ENCODE measurements at places on chromosomes 1 and 21.
A peak's percentile ranks its signal among the peaks of the same experiment; 100 is the strongest.

DNA sequence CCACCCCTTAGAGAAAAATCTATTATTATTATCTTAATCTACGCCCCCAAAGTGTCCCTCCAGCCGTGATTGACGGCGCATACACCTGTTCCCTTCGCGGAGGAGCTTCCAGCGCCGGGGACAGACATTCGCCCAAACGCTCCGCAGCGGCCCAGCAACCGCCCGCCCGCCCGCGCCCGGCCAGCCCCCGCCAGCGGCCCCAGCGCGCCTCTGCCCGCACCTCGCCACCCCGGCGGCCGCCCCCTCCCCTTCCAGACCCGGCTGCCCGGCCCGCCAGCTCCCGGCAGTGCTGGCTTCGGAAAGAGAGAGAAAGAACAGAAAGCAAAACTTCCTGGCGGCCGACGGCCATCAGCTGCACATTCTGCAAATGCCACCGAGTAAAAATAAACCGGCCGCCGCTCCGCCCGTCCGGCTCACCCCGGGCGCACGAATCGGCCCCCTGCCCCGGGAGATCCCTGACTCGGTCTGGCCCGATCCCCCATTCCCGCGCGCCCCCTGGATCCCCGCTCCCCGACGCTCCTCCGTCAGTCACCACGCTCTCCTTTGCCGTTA, 1.6 kb downstream of the CASZ1 start:
- no peak for DNase-seq

DNA sequence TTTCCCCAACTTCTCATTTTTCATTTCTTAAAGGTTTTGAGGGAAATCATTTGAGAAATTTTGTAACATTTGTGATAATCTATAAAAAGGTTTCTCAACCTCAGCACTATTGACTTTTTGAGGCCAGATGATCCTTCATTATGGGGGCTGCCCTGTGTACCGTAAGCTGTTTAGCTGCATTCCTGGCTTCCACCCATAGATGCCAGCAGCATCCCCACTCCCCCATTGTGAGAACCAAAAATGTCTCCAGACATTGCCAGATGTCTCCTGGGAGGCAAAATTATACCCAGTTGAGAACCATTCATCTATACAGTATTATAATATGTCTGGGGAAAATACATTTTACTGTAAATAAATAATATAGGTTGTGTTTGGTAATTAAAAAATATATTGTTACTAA, 146.0 kb downstream of the PBX1 start:
- DNase-seq = no peak

GRCh38 chr1:241638909-241639622, 1.1 kb downstream of the CHML start:
- no peak for DNase-seq

DNA sequence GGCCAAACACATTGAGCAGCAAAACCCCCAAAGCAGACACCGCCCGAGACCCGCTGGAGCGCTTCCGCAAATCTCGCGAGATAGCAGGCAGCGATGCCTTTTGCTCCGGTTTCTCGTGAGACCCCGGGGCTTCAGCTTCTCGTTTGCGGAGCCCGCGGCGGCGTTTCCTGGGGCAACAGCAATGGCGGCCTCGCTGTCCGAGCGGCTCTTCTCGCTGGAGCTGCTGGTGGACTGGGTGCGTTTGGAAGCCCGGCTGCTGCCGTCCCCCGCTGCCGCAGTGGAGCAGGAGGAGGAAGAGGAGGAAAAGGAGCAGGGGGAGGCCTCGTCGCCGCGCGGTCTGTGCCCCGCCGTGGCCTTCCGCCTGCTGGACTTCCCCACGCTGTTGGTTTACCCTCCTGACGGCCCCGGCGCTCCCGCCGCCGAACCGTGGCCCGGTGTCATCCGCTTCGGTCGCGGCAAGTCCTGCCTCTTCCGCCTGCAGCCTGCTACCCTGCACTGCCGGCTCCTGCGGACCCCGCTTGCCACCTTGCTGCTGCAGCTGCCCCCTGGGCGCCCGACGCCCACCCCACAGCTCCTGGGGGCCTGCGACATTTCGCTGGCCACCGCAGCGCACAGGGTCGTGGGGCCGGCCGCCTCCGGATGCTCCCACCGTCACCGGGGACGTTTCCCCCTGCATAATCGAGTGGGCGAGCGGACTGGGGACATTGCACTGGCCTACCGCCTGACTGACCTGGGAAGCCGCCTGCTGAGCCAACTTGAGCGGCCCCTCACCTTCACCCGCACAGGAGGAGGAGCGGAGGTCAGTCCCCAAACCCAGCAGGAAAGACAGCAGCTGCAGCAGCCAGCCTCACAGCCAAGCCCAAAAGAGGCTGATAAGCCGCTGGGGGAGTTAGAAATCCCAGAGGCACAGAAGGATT, at the start of gene MAP10:
Gene MAP10, plus strand, starts transcription at position 148 of the 917 bp plus-strand sequence. Its CDS starts 34 bp downstream, at position 182.
- DNase-seq = peak; percentile 59

GRCh38 chr21:38769191-38769780, 36.4 kb upstream of the ETS2 start:
- no peak for DNase-seq
